Stimulated activated CD8-positive, alpha-beta memory T cell treated with anti-CD3 and anti-CD28 coated beads, Interleukin-15, amount 100 ng/mL, for 24 hours (primary cell): ENCODE measurements at places on chromosomes 1 and 21.

- DNase-seq: no peak
Observed at GRCh38 chr1:81549588-81550127, 251.1 kb upstream of the ADGRL2 start.

GRCh38 chr1:183166454-183166853, 19.6 kb upstream of the LAMC2 start:
- no peak for DNase-seq

DNA sequence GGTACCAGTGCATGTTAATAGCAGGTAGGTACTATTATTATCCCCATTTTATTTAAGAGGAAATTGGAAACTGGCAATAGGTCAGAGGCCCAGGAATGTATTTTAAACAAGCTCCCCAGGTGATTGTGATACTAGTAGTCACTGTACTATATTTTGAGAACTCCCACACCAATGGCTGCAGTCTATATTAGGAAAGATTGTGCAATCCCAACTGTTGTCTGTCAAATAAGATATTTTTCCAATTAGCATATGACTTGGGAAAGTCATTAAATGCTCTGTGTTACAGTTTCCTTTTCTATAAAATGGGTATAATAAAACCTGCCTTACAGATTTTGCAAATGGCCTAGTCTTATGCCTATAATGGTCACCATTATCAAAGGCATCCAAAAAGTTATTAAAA, 94.2 kb upstream of the DMRTA2 start:
- no peak for DNase-seq

- no peak for DNase-seq
Observed at GRCh38 chr1:29342351-29342750, 106.0 kb downstream of the PTPRU start.

DNA sequence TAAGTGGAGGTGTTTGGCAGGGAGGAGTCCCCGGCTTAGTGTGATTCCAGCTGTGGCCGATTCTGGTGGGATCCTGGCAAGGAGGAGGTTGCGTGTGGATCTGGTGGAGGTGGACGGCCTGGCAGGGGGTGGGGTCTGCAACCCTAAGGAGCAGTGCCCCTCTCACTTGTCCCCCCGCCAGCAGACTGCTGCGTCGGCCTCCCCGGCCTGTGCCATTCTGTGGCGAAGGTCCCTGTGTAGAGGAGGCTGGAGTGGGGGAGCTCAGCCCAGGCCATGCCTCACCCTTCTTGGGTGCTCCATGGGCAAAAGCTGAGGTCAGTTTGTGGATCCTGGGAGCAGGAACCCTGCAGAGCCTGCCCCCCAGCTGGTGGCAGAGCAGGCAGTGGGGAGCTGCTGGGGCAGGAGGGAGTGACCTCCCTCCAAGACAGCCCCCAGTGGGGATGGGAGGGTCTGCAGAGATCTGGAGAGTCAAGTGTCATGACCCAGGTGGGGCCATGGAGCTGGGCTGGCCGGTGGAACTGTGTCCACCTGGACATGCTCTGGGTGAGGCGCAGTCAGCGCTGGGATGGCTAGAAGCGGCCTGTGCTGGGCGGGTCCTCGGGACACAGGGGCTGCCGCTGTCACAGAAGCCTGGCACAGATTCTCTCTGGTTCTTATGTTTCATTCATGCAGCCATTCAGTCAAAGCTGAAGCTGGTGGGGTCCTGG, 5.3 kb downstream of the MIB2 start:
- no peak for DNase-seq

- no peak for DNase-seq
Observed at GRCh38 chr1:214296860-214297745, 16.1 kb downstream of the SMYD2 start.

DNA sequence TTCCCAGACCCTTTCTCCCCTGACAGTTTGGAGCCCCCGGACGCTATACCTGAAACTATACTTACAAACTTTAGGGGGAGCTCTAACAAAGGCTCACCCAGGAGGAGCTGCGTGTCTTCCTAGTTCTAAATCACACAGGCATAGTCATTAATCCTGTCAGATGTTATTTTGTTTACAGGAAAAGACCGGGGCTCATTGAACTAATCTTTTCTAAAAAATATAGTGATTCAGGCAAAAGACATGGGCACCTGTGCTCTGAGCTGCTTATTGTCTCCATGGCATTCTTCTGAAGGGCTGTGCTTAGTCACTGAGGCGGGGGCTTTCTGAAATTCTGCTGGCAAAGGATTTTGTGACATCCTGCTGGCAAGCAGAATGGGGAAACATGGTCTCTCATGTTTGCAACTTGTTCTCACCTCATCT, 1577.0 kb downstream of the NCAM2 start:
- no peak for DNase-seq

- DNase-seq: no peak
Observed at GRCh38 chr1:42258218-42258617, 76.8 kb downstream of the FOXJ3 start.

DNA sequence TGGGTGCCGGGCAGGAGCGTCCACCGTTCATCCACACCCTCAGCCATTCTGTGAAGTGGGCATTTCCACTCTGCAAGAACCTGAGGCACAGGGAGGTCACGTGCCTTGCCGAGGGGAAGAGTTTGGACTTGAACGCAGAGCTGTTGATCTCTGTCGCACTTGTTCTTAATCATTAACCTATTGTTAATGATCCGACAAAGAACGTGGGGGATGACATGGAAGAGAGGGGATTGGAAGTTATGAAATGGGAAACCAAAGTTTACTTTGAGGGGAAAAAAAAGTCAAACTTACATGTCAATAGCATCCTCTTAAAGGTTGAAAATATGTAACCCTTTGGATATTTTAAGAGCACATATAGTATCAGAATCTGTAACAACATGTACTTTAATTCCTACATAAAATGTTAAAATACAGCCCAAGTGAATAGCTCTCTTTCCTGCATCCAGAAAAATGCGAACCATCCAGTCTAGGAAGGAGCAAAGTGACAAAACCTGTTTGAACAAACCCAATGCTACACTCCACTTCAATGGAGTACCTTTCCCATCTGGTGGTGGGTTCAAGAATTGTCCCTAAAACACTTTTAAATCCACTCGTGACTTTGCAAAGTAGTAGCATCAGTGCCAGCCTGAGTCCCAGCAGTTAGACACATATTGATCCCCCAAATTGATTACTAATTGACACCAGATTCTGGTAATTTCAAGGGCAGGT, 75.5 kb downstream of the SETD4 start:
- no peak for DNase-seq

GRCh38 chr1:156194300-156194652, 372 bp downstream of the SLC25A44 start:
- no peak for DNase-seq

DNA sequence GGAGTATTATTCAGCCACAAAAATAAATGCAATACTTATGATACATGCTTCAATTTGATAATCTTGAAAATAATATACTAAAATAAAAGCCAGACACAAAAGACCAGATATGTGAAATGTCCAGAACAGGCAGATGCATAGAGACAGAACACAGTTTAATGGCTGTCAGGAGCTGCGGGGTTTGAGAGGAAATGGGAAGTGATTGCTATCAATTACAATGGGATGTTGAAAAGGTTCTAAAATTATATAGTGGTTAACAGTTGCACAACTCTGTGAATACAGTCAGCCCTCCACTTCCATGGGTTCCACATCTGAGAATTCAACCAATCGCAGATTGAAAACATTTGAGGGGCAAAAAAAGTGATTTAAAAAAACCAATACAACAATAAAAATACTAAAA, 54.0 kb downstream of the LTN1 start:
- no peak for DNase-seq

DNA sequence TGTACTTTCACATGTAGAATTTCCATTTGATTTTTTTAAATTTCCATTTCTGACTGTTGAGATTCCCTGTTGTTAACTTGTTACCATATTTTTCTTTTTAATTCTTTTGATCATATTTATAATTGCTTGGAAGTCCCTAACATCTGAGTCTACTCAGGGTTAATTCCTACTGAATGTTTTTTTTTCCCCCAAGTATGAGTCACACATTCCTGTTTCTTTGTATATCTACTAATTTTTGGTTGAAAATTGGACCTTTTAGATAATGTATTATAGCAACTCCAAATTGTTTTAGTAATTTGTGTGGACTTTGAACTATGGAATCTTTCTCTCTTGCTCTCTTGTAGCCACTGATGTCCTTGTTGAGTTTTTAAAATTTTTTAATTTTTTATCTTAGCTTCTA, 54.6 kb downstream of the STXBP3 start:
- no peak for DNase-seq

GRCh38 chr1:82844911-82845827, 1044.4 kb downstream of the ADGRL2 start:
- no peak for DNase-seq

DNA sequence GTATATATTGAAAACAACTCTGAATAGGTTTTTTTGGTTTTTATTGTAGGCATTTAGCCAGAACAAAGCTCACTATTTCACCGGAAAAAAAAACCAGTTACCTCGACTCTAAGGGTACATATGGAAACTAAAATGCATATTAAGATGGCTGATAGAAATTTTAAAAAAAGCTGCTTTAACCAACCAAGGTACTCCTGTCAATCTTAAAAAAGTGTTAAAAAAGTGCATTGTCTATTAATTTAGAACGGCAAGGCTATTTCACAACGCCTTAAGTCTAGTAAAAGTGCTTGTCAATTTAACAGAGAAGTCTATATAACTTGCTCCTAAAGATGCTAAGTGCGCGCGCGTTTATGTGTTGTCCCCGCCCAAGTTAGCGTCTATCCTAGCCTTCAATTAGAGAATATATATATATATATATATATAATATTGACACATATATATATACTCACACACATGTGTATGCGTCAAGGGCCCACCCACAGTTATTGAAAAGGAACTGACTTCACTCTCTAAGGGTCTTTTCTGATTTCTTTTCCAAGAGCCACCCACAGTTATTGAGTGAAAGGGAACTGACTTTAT, 934 bp downstream of the ASPM start:
- DNase-seq: no peak

DNA sequence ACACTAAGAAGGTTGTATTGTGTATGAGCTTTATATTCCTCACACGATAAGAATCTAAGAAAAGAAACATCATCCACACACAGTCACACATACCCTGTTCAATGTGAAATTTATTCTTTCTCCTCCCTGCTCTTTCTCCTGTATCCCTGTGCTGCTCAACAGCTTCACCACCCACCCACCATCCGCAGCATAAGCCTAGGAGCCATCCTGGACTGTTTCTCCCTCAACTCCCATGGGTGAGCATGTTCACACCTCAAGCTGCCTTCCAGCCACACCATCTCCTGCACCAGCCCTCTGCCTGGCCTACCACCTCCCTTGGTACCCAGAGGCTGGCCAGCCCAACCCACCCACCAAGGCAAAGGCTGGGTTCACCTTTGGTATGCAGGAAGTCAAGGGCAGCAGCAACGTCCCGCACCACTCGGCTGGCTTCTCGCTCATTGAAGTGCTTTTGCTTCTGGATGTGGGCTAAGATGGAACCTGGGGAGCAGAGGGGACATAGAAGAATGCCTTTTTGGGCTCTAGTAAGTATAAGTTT, 20.3 kb upstream of the KNCN start:
- DNase-seq: no peak

- DNase-seq: no peak
Observed at GRCh38 chr1:87826681-87827251, 498.1 kb downstream of the LMO4 start.

- no peak for DNase-seq
Observed at GRCh38 chr1:10516925-10517676, 42.4 kb downstream of the PEX14 start.

DNA sequence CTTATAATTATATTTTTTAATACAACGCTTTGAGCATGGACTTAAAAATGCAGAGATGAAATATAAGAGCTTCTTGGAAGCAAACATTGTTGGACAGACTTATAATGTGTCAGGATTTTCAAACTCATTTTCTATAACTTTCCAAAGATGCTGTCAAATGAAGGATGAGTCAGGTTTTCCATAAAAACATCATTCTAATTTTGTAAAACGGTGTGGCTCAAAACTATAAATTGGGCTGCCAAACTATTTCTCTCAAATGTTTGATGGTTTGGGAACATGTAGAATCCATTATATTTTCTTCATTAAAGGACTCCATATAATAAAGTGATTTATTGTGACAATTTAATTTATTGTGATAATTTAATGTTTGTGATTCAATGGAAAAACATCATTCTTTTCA, 511.2 kb downstream of the USP25 start:
- no peak for DNase-seq

- no peak for DNase-seq
Observed at GRCh38 chr1:31598980-31599379, 18.5 kb upstream of the HCRTR1 start.

DNA sequence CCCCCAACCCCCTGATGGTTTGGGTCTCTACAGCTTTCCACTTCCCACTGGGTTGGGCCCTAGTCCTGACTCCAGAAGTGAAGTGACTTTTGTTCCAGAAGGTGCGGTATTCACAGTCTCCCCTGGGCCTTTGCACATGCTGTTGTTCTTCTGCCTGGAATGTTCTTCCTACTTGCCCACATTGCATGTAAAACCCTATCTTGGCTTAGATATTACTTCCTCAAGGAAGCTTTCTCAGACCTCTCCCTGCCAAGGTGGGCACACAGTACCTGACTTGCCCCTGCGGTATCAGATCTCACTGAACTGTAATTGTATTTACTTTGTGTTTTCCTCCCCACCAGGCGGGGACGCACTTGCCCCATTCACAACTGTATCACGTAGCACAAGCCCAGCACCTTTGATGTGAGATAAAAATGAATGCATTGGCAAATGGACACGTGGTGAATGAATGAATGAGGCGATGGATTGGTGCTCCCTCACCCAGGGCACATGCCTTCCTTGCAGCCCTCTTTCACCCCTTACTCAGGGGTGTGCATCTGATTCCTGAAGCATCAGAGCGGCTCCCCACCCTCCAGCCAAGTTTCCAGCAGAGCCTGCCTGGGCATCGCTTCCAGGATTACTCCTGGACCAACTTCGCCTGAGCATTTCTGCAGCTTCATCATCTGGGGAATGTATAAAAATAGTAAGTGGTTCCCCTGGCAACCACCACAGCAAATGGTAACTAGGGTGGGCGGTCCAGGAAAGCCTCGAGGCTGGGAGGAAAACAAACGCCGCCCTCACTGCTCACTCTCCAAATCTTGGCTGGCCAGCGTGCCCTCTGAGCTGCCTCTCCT, 19.8 kb downstream of the NENF start:
- DNase-seq: no peak

DNA sequence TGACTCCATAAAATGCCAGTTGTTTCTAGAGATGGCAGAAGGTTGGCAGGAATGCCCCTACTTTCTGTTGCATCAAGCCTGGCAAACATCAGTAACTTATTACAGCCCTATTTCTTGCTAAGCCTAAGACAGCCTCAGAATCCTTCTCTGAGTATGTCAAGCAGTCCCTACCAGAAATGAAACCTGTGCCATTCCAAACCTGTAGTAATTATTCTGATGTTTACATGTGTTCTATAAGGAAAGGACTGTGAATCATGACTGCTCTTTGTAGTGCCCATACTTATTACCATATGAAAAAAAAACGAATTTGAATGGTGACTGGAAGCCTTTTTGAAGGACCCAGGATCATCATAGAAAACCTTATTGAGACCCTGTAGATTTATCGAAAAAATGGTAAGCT, 5.4 kb downstream of the CDCA8 start:
- no peak for DNase-seq

GRCh38 chr1:64263335-64263734, 59.9 kb downstream of the UBE2U start:
- no peak for DNase-seq

GRCh38 chr1:21781815-21782348, 1.1 kb downstream of the USP48 start:
- DNase-seq: no peak

- DNase-seq: no peak
Observed at GRCh38 chr1:234536741-234537140, 57.8 kb upstream of the TARBP1 start.

GRCh38 chr1:110645821-110646735, 28.7 kb downstream of the KCNA3 start:
- no peak for DNase-seq

- no peak for DNase-seq
Observed at GRCh38 chr1:67612788-67613241, 72.2 kb upstream of the GADD45A start.
